ENCODE measurements at places on chromosomes 1 and 21. TPM values are rescaled to one million over a fixed set of nuclear protein-coding genes. Genes with fewer than 3 reads are reported as not detected.

GRCh38 chr21:38917043-38917774, 111.5 kb downstream of the ETS2 start:
- no peak for DNase-seq

- DNase-seq, result no peak
These were observed 768 bp upstream of the RIIAD1 start for GRCh38 chr1:151720554-151720953.

DNA sequence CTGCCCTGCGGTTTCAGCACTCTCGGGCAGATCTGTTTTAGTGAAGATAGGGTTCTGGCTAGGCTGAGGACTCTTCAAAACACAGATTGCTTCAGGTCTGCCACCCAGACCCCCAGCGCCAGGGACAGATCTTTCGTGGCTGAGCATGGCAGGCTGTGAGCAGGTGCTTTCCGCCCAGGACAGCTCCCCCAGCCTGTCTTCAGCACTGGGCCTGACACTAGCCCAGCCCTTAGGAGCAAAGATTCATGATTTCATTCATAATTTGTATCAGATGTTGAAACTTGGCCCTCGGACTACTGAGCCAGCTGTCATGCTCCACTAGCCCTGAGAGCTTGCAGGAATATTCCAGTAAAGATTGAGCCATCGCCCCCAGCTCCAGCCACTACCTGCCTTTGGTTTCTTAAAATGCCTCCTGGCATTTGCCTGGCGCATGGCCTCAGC, 5.9 kb downstream of the ADPRS start:
- no peak for DNase-seq

DNA sequence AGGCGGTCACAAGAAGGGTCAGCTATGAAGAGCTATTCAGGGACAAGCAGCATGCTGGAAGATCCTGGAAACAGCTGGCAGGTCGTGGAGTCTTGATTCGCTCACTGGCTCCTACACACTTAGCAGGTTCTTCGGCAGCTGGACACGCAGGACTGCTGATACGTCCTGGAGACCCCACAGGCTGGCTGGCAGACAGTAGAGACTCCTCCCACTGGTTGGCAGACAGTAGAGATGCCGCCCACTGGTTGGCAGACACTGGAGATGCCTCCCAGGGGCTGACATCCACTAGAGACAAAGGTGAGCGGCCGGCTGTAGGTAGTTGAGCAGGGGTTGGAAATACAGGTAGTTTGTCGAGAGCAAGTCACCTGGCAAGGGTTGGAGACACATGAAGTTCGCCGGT, 466 bp downstream of the KRTAP11-1 start:
- DNase-seq, result no peak

DNA sequence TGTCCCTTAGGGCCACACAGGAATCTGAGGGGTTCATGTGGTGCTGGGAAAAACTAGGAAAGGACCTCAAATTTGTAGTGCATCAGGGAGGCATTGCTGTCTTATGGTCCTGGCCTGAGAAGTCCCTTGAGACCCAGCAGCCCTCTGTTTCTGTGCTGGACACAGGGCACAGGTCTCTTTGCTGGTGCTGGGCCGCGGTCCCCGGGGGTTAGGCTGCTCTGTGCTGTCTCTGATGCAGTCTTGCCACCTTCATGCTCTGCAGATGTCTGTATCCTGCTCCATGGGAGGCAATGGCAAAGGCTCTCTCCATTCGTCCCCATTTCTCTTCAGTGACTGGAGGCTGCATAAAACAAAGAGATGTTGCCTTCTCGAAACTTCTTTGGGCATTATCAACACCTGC, 13.0 kb downstream of the EDARADD start:
- DNase-seq, result no peak

GRCh38 chr1:81377406-81377805, 423.3 kb upstream of the ADGRL2 start:
- no peak for DNase-seq

- DNase-seq, result no peak
These were observed 481.1 kb downstream of the PTBP2 start for GRCh38 chr1:97202481-97203380.

GRCh38 chr1:99216956-99217355, 47.3 kb upstream of the PLPPR4 start:
- no peak for DNase-seq

- peak; percentile 53 for DNase-seq
These were observed at the start of gene HIVEP3 for GRCh38 chr1:41918450-41919043. Gene HIVEP3 (minus strand): TSS chr1:41918922.

GRCh38 chr1:56135069-56135863, 444.1 kb downstream of the PLPP3 start:
- no peak for DNase-seq

GRCh38 chr1:228867108-228867950, 132.1 kb downstream of the RHOU start:
- no peak for DNase-seq

DNA sequence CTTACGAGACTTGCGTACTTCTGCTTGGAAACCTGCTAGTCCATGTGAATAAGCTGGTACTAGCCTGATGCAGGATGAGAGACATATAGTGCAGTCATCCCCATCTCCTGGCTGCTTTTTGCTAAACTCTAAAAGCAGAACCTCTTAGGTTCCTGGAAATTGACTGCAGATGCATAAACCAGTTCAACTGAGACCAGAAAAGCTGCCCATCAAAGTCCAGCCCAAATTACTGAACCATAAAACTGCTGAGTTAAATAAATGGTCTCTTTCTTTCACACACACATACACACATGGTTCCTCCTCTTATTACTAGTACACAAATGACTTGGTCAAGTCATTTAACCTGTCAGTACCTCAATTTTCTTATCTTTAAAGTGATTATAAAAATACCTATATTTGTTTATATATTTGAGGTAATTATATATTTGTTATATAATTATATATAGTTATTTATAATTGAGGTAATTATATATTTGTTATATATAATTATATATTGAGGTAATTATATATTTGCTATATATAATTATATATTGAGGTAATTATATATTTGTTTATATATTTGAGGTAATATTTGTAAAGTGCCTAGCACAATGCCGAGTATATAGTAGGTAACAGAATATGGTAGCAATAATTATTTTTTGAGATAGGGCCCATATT, 25.2 kb upstream of the RABGAP1L start:
- DNase-seq, result no peak

- no peak for DNase-seq
These were observed 14.5 kb downstream of the KRTAP10-1 start for GRCh38 chr21:44525391-44526095.

DNA sequence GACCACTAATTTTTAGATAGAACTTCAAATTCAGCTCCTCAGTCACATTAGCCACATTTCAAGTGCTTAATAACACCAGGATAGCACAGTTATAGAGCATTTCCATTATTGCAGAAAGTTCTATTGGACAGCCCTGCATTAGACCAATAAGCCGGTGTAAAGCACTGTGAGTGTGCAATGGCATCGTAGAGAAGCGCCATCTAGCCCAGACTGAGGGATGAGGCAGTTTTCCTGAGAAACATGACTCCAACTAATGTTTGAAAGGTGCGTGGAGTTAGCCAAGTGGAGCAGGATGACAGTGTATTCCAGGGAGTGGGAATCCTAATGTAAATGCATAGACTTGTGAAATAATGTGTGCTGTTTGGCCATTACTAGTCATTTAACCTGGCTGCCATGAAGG, 7.7 kb downstream of the RPE65 start:
- no peak for DNase-seq

DNA sequence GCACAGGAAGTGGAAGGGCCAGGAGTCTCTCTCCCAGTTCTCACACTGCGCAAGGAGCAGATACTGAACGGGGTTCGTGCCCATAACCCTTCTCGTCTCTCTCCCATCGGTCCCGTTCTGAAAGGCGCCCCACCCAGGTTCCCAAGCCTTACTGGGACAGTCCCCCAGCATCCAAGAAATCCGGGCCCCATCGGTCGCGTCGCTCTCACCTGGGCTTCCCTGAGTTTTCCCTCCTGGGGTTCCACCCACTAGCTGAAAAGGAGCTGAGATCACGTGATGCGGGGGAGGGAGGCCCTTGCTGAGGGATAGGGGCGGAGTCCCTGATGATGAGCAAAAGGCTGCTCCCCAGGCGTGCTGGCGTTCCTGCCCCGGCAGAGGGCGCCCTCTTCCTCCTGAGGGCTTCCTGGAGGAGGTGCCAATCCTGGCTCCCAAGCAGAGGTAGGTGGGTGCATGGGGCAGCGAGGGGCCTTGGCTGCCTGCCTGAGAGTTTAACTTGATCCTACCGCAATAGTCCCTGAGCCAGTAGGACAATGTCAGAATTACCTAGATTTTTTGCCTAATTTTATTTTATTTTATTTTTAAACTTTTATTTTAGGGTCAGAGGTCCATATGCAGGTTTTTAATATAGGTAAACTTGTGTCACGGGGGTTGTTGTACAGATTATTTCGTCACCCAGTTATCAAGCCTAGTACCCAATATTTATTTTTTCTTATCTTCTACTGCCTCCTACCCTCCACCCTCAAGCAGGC, at the start of gene SPOCD1:
SPOCD1 (minus strand) TSS at position 271 of the 749 bp plus-strand sequence. CDS start 689 bp downstream, outside the sequence.
- DNase-seq, result peak; percentile 80

GRCh38 chr1:3534803-3535637, 76.3 kb downstream of the MEGF6 start:
- no peak for DNase-seq

GRCh38 chr1:6278263-6278662, 17.4 kb upstream of the GPR153 start:
- no peak for DNase-seq

- no peak for DNase-seq
These were observed 79.5 kb downstream of the MRPL37 start for GRCh38 chr1:54279457-54279856.

GRCh38 chr1:207956986-207957385, 46.1 kb upstream of the CD34 start:
- DNase-seq, result no peak

DNA sequence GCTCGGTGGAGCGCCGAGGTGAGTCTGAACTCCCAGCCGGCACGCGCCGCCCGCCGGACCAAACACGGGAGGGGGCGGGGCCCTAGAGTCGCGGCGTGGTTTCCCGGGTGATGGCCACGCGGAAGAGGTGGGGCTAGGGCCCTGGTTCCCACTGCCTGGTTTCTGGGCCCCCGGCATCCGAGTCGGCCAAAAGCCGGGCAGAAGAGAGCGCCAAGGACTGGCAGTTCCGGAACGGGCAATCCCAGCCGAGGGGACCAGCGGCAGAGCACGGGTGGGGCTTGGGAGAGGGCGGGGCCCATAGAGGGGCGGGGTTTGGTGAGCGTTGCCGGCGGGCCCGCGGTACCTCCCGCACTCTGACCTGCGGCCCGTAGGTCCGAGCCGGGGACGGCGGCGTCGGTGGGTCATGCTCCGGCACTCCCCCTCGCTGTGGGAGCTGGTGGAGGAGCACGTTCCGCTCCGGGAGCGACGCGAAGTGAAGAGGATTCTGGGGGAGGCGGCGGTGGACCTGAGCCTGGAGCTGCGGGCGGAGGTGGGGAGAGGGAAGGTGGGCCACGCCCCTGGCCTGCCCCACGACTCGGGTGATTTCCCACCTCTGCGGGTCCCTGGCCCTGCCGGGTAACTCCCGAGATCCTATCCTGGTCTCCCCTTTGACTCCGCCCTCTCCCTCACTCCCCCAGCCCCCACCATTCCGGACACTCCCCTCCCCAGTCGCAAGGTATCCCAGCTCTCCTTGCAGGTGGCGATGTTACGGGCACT, at the start of gene CCDC24:
CCDC24 (plus strand) TSS at position 124 of the 756 bp plus-strand sequence; CDS start at position 404, 280 bp downstream.
- peak; percentile 82 for DNase-seq

DNA sequence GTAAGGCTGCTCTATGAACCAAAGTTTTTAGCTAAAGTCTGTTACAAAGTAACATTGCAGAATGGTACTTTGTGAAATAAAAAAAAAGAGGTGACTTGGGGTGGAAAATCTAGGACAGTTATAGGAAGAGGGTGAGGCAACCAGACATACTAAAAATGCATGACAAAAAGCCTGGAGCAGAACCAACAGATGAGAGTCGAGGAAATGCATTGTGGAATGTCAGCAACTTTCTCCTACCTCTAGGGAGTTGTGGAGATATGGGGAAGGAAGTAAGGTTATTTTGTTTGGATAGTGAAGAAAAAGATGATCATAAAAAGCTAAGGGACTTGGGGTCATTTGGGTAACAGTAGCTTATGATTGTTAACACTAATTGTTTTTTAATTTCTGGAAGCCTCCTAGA, 295.6 kb downstream of the S1PR1 start:
- no peak for DNase-seq

- no peak for DNase-seq
These were observed 56.0 kb upstream of the CCDC190 start for GRCh38 chr1:162916821-162917613.

DNA sequence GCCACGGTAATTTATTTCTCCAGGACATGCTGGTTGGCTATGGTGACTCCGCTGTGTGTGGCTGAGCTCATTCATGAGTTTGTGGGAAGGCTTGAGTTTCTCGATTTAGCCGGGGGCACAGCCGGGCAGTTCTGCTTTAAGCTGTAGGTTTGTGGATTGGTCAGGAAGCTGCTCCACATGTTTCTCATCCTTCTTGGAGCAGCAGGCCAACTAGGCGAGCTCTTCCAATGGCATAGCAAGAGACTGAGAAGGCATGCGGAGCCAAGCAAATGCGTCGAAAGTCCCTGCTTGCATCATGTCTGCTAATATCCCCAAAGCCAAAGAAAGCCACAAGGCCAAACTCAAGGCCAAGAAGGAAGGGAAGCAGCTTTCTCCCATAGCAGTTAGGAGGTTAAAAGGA, 71.6 kb upstream of the GREM2 start:
- DNase-seq, result no peak

- DNase-seq, result no peak
These were observed 25.9 kb downstream of the RUNX3 start for GRCh38 chr1:24903955-24904730.

Gene ETV3L
- not detected for total RNA-seq

Gene CFHR3
- total RNA-seq, result 0.03 TPM

Gene CCDC190
- not detected for total RNA-seq

Gene LCE6A
- not detected for total RNA-seq

Gene NFIA
- total RNA-seq, result 0.22 TPM

Gene MATN1
- total RNA-seq, result not detected

Gene WDR64
- not detected for total RNA-seq

Gene AKIRIN1
- 61.3 TPM for total RNA-seq

Measured in A172 (cell line).